Activated CD8-positive, alpha-beta memory T cell treated with anti-CD3 and anti-CD28 coated beads for 1 hour (primary cell): ENCODE measurements at places on chromosomes 5 and 9.
A peak's percentile ranks its signal among the peaks of the same experiment; 100 is the strongest.

GRCh38 chr5:58235299-58235698 is 224.6 kb downstream of the PLK2 start:
- no peak for DNase-seq

DNA sequence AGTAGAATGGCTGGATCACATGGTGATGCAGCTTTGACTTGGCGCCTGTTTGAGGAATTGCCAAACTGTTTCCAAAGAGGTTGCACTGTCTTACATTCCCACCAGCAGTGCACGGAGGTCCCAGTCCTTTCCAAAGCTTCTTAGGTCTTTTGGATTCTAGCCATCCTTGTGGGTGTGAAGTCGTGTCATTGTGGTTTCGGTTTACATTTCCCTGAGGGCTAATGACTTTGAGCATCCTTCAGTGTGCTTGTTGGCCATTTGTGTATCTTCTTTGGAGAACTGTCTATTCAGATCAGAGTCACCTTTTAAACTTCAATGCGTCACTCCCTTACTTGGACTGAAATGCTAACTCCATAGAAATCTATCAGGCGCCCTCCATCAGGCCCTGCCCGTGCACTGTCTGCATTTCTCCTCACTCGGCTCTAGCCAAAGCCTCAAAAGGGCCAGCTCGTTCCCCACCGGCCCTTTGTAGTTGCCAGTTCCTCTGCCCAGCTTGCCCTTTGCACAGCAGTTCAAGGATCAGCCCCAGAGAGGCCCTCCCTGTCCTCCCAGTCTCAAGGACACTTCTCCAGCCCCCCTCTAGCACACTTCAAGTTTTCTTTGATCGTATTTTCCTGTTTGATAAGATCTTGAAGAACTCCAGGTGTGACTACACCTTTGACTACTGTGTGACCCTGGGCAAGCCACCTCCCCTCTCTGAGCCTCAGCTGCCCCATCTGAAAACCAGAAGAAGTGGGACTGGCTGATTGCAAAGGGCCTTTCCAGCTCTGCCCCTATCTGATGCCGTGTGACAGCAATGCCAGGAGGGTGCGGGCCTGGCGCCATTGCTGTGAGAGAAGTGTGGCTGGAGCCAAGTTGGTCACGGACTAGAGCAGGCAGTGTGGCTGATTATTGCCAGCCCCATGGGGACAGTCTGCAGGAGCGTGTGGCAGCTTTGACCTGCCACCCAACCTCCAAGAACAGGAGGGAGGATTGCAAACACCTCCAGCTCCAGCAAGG is 5.6 kb downstream of the HRH2 start:
- DNase-seq = no peak

GRCh38 chr9:130023144-130023787 is 19.7 kb downstream of the FNBP1 start:
- DNase-seq = no peak

DNA sequence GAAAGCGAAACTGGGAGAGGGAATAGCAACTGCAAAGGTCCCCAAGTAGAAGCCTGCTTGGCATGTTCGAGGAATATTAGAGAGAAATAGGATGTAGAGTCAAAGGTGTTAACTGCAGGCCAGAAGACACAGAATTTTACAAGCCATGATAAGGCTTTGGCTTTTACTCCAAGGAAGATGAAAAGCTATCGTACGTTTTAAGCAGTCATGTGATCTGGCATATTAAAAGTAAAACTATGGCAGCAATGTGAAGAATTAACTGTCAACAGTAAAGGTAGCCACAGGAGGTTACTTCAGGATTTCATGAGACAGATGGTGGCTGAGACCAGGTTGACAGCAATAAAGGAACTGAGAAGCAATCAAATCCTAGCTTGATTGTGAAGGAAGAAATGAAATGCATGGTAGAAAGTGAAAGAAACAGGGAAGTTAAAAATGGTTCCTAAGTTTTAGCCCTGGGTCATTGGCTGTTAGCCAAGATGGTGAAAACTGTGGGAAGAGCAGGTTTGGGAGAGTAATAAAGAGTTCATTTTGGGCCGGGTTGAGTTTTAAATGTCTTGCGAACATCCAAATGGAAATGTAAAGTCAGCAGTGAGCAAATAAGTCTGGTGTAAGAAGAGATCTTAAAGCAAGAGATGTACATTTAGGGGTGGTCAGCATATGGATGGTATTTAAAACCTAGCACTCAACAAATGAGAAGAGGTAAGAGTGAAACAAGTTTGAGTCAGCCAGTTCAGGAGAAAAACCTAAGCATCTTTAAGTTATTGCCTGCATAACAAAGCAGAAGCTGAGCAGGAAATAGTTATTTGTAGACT is 20.3 kb upstream of the TTC33 start:
- no peak for DNase-seq

DNA sequence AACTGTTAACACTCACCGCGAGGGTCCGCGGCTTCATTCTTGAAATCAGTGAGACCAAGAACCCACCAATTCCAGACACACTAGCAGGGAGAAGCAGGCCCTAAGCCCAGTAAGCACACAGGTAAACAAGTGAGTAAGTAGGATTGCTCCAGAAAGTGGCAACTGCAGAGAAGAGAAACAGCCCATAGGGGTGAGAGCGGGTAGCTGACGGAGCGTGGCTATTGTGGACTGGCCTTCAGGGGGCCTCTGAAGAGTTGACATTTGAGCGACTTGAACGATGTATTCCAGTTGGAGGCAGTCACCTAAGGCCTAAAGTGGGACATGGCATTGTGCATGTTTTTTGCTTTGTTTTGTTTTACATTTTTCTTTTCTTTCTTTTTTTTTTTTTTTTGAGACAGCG is 74.2 kb downstream of the TSPAN17 start:
- DNase-seq = no peak

GRCh38 chr9:69919461-69920061 is 98.9 kb downstream of the CFAP95 start:
- DNase-seq = no peak

DNA sequence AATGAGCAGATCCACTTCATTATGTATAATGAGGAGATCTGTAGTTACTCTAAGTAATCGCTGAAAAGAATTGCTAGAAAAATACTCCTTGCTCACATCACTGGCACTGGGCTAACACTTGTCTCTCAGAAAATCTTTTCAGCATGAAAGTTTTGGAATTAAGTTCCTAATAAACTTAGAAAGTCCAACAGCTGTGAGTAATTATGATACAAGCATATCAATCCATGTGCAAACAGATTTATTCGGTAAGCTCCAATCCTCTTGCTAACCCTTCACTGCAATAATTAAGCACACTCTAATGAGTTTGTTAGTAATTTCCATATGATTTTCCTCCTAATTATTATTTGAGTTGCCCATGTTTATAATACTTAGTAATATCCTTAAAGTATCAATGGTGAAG is 652.6 kb upstream of the WWC1 start:
- no peak for DNase-seq

DNA sequence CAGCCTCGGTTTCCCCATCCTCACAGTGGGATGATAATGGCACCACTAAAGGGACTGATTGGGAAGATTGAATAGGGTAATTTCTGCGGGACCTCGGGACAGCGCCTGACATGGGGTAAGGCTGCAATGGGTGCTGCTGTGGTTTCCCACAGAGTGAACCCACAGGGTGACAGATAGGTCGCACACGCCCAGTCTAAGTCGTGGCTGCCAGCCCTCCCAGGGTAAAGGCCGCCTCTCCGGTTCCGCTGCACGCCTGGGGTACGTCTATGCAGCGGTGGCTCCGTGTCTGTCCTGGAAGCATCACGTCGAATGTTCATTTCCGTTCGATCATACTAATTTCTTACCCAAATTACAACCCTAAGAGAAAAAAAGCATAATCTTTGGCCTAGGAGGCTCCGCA is 631 bp downstream of the CFAP77 start:
- DNase-seq = no peak

DNA sequence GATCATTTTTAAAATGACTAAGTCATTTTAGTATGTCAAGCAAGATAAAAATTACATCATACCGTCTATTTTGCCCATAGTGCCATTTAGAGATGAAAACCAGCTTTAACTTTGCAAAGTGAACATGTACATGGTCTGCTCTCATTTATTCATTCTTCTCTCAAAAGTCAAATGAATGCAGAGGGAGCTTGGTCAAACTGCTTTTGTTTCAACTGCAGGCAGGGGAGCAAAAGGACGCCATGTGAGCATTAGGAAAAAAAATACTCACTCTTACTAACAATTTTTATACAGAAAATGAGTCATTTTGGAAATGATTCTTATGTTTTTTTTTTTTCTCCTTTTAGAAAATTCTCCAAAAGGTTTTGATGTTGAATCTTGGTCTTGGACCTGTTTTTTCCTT is 15.7 kb downstream of the SCGB3A1 start:
- DNase-seq = no peak

DNA sequence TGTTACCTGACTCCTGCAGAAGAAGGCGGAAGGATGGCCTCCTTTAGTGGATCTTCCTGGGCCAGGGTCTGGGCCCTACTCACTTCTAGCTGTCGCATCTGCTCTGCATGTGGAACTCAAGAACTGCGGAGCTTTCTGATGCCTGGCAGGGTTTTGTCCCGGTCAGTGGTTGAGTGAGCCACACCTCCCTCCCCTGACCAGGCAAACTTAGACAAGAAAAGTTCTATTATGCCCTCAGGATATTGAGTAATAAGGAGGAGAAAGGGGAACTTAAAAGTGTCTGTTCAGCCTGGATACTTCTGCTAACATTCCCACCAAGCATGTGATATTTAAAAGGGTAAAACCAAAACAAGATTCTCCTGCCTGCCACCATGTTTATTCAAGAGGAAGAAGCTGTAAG is at the start of gene FYB1:
Gene FYB1, minus strand, starts transcription at position 127 of the 400 bp plus-strand sequence. CDS start 16,603 bp downstream, outside the sequence.
- DNase-seq = no peak

DNA sequence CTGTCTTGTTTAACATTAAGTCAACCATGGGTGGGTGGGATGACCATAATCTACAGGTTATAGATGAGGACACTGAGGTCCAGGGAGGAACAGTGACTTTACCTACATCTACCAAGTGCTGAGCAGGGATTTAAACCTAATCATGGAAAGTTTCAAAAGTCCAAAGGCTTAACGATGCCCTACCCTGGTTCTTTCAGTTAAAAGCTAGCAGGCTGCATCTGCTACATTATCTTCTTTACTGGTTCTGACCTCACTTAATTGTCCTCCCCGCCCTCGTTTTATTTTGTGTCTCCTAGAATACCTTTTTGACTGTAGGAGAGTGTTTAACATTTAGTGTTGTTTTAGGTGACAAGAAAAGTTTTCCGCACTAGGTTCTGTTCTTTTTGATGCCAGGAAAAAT is 735.2 kb downstream of the TLR4 start:
- no peak for DNase-seq

DNA sequence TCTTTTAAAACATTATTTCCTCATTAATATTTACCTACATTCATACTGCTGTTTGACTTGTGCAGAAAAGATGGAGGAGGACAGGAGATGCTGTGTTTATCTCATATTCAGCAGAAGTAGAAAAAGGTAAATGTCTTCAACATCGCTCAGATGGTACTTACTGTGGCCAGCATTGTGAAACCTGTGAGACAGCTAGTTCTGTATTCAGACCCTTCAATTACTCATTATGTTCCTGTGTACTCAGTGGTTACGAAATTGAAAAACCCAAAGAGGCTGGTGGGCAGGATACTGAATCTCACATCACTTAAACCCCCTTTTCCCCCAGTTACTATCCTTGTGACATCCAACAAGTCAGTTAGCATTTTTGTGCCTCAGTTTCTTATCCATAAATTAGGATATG is 216.0 kb downstream of the KDM4C start:
- no peak for DNase-seq

DNA sequence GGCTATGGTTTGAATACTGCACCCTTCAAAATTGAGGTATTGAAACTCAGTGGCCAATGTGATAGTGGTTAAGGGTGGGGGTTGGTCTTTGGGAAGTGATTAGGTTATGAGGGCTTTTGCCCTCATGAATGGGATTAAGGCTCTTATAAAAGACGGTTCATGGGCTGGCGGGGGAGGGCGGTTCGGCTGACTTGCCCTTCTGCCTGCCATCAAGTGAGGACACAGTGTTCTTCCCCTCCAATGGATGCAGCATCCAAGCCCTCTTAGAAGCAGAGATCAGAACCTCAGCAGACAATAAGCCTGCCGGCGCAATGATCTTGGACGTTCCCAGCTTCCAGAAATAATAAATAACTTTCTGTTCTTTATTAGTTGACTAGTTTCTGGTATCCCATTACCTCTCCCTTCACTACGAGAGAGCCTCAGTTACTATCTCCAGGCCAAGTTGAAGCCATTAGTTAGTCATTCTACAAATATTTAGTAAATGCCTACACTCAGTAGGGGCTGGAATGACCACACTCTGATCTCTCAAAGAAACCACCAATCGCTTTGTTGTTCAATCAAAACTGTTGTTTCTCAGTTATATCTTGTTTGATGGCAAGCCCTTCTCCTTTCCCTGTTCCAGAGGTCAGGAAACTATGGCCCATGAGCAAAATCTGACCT is 219.3 kb downstream of the TSSK1B start:
- DNase-seq = no peak

DNA sequence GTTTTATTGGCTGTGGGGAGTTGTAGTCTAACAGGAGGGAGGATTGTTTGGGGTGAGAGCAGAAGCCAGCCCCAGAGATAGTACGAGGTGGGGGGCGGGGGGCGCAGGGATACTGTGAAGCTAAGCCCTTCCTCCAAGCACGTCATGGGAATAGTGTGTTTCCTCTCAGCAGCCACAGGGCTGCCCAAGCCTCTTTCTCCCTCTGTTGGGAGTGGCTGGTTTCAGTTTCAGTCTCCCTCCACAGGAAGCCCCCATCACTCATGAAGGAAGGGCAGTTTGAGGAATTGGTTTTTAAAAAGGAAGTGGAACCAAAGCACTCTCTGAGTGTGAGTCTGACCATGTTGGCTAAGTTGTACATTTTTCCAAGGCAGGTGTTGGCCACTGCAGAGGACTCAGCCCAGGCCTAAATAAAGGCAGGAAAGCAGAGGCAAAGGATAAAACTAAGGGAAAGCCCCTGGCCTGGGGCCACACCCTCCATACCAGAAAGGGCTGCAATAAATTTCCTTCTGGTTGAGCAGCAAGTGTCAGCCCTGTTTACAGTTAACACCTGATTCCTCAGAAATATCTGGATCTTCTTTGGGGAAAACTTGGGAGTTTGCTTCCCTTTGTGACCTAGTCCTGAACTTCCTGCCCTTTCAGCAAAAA is 3.2 kb downstream of the RAB24 start:
- peak; percentile 47 for DNase-seq

- DNase-seq = no peak
These were observed 109.3 kb downstream of the ATPSCKMT start for GRCh38 chr5:10140195-10140973.

DNA sequence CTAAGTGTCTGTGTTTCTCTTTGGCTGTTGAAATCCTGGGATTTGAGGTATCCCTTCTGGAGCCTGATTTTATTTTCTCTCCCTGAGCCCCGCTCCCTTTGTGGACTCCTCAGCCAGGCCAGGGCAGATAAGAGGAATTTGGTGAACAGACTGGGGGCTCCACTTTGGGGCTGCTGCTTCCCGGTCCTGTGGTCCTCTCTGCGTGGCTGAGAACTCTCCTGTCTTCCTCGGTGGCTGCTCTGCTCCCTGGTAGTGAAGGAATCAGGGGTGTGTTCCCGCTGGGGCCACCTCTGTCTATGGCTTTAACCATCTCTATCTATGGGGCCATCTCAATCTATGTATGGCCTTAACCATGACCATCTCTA is 71.7 kb upstream of the SH3PXD2B start:
- no peak for DNase-seq
